Foreskin keratinocyte (primary cell): ENCODE measurements at places on chromosomes 3 and 15. TPM values are rescaled to one million over a fixed set of nuclear protein-coding genes. Genes with fewer than 3 reads are reported as not detected.
A peak's percentile ranks its signal among the peaks of the same experiment; 100 is the strongest.

IFT122 gene
- total RNA-seq = 8.8 and 10.6 TPM in 2 replicates

GPR156 gene
- 0.35 and 0.54 TPM in 2 replicates for total RNA-seq

TGFBR2 gene
- 125 TPM in 2 replicates for total RNA-seq

TRPM1 gene
- not detected in 2 replicates for total RNA-seq

DNA sequence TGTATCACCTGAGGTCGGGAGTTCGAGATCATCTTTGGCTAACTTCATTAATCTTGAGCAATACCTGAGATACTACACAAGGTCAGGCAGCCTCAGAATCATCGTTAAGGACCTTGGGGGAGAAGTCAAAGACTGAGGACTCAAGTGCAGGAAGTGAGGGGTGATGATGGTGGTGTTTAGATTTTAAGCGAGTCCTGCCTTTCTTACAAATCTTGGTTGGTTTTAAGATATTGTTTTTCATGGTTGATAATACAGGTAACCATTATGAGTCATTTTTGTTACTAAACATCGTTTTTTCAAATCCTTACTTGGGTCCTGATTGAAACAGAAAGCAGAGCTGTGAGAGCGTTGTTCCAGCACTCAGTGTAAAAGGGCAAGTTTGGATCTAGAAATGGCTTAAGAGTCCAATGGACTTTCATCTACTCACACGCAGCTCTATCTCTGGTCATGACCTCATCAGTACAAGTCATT lies 4.1 kb downstream of the RASGRP1 start:
- no peak for DNase-seq

- no peak for DNase-seq
These were observed 553.6 kb upstream of the NECTIN3 start for GRCh38 chr3:110518031-110518430.

GRCh38 chr15:31517711-31518110 lies 191.1 kb downstream of the KLF13 start:
- no peak for DNase-seq

GRCh38 chr15:80679167-80679803 lies 15.8 kb upstream of the ABHD17C start:
- DNase-seq = peak; percentile 83

- no peak for DNase-seq
These were observed 2.0 kb downstream of the NDUFB5 start for GRCh38 chr3:179606534-179607085.

GRCh38 chr15:57031605-57032004 lies 113.2 kb downstream of the TCF12 start:
- DNase-seq = no peak

GRCh38 chr3:23128655-23129054 lies 74.5 kb upstream of the UBE2E2 start:
- DNase-seq = no peak

- DNase-seq = peak; percentile 39
These were observed 419.9 kb upstream of the RARB start for GRCh38 chr3:25007974-25008658.

DNA sequence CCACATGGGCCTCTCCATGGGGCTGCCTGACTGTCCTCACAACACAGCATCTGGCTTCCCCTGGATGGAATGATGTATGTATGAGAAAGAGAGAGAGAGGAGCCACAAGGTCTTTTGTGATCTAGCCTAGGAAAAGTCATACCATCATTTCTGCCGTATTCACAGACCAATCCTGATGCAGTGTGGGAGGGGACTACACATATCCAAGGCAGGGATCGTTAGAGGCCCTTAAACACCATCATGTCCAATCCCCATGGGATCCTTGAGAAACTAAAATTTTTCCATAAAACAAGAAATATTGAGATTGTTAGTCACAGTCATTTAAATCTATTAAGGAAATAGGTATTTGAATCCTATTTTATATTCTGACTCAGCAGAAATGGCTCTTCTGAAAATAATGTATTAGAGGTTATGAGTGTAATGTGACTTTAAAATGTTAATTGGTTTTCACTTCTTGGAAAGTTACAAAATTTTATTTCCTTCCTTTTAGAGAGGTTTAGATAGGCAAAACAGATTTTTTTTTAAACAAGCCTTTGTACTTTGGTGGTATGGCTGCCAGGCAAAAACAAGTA lies 65.1 kb upstream of the TSC22D2 start:
- DNase-seq = no peak

DNA sequence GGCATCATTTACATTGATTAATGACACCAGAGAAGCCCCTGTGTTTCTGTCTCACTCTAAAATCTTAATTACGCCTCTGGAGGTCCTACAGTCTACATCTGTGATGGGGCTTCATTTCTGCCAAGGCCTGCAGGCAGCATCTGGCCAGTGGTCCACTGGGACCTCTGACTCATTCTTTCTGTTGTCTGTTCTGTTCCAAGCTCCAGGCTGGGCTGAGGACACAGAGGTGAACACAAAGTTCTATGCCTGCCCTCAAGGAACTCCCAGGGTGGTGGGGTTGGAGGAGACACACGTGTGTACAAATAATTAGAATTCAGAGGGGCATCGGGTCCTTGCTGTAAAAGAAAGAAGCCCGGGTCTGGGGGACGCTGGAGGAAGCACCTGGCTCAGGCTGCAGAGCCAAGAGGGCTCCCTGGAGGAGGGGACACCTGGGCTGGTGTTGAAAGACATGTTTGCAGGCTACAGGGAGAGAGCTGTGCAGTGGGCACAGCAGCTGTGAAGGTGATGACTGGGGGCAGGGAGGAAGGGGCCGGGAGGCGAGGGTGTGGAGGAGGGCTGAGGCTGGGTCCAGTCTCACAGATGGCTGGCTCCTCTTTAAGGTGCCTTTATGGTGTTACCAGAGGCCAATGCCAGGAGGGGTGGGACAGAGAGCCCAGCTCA lies 103.3 kb upstream of the PRR23E start:
- DNase-seq = no peak

- no peak for DNase-seq
These were observed 31.4 kb upstream of the MGLL start for GRCh38 chr3:127853681-127854080.

DNA sequence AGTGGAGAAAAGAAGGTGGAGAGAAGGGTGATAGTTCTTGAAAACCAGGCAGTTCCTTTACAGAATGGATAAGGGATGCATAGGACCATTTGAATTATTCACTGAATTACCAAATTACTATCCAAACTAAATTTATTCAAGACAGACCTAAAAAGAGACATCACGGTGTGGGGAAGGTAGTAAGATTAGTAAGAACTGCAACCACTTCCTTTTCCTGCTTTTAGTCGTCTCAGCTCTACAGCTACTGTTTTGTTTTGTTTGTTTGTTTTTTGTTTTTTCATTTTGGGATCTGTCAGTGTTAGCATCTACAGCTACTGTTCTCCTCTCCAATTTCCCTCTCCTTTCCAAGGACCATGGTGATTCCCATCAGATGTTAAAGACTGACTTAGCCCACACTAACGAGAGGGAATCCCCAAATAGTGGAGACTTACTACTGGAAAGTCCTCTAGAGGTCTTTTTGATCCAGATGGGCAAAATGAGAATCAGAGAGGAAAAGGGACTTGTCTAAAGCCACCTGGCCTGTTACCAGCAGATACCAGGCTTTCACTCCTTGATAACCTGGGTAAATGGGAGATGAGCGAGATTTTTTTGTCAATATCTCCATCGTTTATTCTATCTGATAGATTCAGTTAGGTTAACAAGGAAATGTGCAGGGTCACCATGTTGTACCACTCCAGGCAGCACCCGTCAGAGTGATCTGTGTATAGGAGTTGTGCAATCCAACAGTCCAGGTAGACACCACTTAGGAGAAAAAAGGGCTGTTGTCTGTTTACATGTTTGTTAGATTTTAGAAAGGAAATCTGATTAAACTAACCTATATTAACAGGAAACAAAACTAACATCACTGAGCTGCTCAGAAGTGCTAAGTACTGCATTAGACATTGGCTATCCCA lies 6.0 kb downstream of the HCLS1 start:
- no peak for DNase-seq
